ENCODE measurements at places on chromosomes 5 and 9.

GRCh38 chr9:13588151-13589033, 308.9 kb upstream of the MPDZ start:
- DNase-seq: no peak

- no peak for DNase-seq
Measured at GRCh38 chr5:98602534-98603112, 170.8 kb upstream of the RGMB start.

DNA sequence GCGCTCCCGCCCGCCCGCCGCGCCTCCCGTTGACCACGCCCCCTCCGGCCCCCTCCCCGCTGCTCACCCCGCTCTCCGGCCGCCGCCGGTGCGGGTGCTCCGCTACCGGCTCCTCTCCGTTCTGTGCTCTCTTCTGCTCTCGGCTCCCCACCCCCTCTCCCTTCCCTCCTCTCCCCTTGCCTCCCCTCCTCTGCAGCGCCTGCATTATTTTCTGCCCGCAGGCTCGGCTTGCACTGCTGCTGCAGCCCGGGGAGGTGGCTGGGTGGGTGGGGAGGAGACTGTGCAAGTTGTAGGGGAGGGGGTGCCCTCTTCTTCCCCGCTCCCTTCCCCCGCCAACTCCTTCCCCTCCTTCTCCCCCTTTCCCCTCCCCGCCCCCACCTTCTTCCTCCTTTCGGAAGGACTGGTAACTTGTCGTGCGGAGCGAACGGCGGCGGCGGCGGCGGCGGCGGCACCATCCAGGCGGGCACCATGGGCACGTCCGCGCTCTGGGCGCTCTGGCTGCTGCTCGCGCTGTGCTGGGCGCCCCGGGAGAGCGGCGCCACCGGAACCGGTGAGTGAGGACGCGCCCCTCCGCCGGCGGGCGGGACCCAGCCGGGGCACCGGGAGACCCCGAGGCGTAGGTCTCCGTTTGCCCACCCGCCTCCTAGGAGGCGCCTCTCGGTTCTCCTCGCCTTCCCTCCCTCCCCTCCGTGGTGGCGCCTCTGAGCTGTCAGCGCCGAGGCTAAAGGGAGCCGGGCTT, at the start of gene VLDLR:
Gene VLDLR (plus strand): TSS at position 66 of the 739 bp plus-strand sequence. CDS start 403 bp downstream, at position 469.
- DNase-seq: peak; percentile 9

DNA sequence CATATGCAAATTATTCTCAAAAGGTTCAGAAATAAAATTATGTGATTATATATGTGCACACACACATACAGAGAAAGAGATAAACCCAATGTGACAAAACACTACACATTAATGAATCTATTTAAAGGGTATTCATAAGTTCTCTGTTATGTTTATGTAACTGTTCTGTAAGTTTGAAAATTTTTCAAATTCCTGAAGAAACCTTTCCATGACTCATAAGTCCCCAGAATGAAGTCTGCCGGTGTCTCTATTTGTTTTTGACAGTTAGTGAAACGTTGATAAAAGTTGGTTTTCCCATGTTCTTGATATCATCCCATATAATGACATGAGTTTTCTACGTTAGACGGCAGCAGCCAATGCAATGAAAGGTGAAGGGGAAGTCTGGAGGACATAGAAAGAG, 199.5 kb upstream of the PUM3 start:
- no peak for DNase-seq

- DNase-seq: no peak
Measured at GRCh38 chr5:149999359-149999758, 1.1 kb downstream of the TIGD6 start.

DNA sequence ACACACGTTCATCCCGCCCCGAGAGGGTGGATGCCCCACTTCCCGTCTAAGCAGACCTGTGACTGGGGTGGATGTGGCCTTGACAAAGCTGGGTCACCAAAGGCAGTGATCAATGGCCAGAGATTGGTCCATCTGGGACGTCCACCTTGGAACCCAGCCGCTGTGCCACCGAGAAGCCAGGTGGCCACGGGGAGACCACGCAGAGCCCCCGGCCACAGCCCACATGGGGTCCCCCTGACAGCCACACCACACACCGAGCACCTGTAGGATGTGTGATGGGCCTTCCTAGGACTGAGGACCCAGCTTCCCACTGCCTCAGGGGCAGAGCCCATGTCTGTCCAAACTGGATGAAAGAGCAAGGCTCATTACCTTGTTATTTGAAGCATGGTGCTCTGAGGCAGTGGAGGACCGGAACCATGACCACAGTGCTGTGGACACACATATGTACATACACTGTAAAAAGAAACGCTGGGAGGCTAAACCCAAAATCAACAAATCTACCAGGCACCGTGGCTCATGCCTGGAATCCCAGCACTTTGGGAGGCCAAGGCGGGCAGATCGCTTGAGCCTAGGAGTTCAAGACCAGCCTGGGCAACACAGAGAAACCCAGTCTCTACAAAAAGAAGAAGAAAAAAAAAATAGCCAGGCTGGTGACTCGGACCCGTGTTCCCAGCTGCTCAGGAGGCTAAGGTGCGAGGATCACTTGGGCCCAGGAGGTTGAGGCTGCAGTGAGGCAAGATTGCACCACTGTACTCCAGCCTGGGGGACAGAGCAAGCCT, 50.1 kb downstream of the MRPL36 start:
- no peak for DNase-seq

- DNase-seq: no peak
Measured at GRCh38 chr5:180096616-180097015, 25.1 kb upstream of the RNF130 start.

GRCh38 chr9:16191691-16192402, 639.0 kb downstream of the CCDC171 start:
- no peak for DNase-seq

DNA sequence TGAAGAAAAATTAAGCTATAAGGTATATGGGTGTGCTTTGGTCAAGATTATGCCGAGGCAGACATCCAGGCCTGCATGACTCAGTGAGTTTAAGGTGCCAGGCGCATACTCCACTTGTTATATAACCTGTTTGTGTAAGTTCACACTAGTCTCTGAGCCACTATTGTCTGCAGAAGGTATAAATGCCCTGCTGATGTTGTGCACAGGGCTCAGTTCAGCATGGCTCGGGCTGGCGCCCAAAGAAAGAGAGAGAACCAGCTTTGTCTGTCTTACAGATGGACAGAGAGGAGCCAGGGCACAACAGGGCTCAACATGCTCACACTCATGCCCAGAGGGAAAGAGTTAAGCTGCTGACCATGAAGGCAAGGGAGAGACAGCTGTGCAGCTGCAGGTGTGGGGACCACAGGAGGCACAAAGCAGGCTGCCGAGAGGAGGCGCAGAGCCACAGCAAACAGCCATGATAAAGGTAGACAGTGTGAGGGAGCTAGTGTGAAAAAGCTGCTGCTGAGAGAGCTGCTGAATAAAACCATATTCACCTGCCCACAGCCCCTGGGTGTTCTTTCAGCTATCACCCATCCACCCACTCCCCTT, 1587.6 kb upstream of the C9orf72 start:
- no peak for DNase-seq

GRCh38 chr9:34171753-34172535, 6.9 kb upstream of the UBAP1 start:
- DNase-seq: no peak

- DNase-seq: no peak
Measured at GRCh38 chr5:80619086-80619485, 35.4 kb upstream of the MSH3 start.

- DNase-seq: no peak
Measured at GRCh38 chr5:35325836-35326235, 95.5 kb upstream of the PRLR start.
